ENCODE measurements at places on chromosomes 2 and 18.

DNA sequence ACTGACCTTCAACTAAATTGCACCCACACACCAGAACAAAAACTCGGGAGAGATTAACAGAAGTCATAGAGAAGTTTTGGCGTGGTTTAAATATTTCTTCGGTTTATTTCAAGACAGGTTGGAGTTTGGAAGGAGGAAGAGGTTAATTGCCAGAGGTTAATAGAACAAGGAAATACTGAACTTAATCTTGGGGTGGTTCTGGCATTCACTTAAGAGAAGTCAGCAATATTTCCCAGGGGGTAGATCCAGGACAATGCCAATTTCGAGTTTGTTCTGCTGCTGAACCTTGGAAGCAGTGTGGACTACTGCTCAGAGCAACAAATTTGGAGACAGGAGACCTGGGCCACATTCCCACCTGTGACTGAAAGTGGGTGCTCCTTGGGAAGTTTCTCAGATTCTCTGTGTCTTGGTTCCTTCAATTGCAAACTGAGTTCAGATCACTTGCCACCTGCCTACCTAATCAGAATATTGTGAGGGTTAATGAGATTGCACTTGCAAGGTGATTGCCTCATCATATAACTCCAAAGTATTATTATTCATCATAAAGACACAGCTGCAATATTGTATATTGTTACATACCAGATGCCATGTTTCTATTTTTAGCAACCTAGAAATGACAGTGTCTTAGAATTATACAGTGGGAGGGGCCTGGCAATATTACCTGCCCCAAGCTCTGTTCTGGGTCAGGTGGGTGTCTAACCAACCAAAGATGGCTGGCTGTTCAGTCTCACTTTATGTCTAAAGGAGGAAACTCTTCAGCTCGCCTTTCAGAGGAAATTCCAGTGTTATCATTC, 217.4 kb downstream of the CDCA7 start:
- DNase-seq: peak; percentile 20

DNA sequence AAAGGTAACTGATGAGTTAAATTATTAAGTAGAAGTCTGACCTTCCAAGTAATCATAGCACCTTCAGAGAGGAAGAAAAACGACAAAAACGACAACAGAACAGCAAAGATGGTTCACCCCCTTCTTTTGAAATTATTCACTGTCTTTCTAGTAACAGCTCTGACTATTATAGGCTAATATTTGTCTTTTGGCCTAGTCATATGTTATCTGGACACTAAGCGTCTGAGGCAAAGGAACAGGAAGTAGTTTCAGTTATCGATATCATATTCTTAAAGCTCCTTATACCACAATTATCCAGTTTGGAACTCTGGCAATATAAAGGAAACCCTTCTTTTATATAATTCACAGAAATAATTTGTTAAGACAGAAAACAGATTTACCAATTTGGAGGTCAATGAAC, 27.6 kb upstream of the SLC40A1 start:
- no peak for DNase-seq

DNA sequence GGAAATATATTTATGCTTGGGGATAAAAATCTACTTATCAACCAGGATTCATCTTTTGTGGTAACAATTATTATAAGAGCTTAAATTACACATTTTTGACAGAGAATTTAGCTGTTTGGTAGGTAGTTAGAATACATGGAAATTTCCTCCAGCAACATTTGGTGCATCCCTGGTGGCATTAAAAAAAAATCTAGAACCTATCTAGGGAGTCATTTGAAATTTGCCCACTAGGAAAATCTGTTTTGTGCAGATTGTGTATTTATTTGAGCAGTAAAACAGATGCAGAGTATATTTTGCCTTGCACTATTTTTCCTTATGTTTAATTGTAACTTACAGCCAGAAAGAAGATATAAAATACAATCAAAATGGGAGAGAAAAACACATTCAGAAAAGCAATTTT, 208.4 kb upstream of the LRP1B start:
- DNase-seq: no peak

DNA sequence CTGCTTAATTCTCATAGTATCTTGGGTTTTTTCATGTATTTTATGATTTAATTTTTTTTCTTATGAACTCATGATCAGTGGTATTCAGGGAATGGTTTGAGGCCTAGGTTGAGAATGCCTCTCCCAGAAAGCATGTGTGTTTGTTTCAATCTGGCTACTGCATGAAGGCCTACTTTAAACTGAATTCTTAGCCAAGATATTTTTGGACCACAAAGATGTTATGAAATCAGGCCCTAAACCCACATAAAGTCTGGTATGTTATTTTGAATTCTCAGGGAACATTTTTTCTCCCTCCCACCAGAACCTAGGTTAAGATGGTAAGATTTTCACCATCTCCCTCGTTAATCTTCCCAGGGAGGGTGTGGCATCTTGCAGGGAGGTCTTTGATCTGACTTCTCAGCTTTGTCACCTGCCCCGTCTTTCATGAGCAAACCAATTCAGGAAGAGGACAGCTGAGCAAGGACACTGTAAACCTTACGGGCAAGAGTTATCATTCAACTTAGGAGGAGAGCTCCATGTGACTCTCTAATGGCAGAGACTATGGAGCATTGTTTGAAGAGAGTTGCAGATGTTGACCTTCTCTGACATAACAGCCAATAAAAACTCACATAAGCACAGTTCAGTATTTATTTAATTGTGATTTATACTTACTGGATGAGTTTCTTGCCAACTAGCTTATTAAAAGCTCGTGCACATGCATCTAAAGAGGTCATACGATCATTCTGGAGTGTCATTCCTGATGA, 21.3 kb upstream of the ACKR3 start:
- DNase-seq: peak; percentile 9

DNA sequence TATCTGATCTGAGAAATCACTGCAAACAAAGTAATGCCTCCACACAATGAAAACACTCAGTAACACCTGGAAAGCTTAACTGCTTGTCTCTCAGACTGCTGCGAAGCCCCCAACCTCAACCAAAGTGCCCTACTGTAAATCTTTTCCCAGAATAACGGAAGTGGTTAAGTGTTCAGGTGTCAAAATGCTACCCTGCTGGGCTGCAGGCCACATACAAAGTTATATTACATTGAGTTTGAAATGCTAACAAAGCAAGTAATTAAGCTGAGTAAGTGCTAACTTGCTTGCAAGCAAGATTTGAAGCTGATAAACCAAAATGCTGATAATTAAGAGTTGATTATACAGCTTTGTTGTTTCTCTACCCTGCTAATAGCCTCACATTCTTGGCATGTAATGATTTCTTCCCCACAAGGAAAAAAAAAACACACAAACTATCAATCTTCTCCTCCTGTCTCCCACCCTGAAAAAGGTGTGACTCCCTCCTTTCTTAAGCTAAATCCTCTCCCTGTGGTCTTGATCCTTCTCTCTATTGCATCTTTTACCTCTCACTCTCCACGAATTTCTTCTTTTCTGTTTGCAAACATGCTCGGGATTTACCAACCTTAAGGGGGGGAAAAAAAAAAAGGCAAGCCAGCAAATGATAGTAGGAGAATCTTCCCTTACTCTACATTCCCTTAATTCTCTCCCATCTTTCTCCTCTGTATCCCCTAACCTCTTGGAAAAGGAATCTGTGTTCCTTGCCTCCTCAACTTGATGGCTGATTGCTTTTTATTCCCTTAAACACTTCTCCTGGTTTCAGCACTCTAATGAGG, 266.8 kb upstream of the SIX3 start:
- DNase-seq: no peak

DNA sequence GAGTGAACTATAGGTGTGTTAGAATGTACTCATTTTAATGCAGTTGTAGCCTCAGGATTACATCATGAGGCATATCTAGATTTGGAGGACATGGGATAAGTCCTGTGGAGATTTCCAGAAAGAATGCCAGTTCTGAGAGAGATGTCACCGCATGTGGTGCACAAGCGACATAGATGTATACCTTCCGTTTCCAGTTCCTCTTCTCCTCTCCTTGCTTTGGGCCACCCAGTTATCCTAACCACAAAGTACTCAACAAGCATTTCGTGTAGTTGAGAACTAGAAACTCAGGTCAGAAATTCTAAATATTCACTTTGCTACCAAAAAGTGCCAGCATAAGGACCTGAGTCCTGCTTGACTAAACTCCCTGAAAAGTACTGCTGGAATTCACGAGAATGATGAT, 66.5 kb downstream of the KCTD18 start:
- no peak for DNase-seq
